Coronary artery (tissue), 2 donors: ENCODE measurements at places on chromosomes 13 and 19.

GRCh38 chr13:108350579-108350978, 81.1 kb downstream of the TNFSF13B start:
- DNase-seq: no peak

- no peak for DNase-seq
Measured at GRCh38 chr19:50328873-50329145, 368 bp downstream of the KCNC3 start.

DNA sequence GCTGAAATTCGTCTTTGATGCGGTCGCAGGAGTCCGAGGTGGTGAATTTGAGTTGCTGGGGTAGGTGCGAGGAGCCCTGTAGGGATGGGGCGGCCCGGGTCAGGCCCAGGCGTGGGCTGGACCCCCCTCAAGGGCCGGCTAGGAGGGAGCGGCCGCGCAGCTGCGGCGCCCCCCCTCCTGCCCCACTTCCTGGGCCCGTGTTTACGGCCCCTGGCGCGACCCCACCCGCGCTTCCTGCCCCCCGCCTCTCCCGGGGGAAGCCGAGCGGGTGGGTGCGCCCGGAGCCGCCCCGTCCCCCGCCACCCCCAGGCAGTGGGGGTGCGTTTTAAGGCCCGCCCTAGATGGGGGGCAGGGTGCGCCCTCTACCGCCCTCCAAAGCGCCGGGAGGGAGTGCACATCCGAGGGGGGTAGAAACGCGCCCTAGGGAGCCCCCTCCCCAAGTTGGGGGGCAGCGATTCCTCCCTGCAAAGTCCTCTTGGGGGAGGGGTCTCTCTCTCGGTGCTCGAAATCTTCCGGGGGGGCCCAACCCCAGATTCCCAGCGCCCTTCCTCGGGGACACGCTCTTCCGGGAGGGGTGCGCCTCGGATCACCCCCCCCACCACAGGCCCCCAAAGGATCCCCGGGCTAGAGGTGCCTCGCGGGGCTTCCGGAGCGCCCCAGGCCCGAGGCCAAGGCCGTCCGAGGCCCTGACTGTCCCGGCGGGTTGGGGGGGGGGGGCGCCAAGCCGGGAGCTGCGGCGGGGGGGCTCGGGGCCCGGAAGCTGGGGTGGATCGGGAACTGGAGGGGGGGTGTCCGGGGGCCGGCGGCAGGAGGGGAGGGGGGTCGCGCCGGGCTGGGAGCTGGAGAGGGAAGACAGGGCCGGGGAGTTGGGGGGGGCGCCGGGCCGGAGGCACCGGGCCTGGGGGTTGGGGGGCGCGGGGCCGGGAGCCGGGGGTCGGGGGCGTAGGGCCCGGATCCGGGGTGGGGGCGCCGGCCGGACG, 823 bp downstream of the TLE5 start:
- no peak for DNase-seq

GRCh38 chr13:91347996-91348905, 764 bp downstream of the MIR17HG start:
- DNase-seq: peak; percentile 73

GRCh38 chr13:110234532-110234931, 72.4 kb downstream of the COL4A1 start:
- DNase-seq: no peak

GRCh38 chr19:19514881-19515641, at the start of gene TSSK6:
TSS of gene TSSK6 (minus strand) at chr19:19515548. CDS start at chr19:19515427, 121 bp downstream.
- DNase-seq: no peak

- DNase-seq: no peak
Measured at GRCh38 chr13:19586904-19587634, 25.7 kb upstream of the TPTE2 start.

DNA sequence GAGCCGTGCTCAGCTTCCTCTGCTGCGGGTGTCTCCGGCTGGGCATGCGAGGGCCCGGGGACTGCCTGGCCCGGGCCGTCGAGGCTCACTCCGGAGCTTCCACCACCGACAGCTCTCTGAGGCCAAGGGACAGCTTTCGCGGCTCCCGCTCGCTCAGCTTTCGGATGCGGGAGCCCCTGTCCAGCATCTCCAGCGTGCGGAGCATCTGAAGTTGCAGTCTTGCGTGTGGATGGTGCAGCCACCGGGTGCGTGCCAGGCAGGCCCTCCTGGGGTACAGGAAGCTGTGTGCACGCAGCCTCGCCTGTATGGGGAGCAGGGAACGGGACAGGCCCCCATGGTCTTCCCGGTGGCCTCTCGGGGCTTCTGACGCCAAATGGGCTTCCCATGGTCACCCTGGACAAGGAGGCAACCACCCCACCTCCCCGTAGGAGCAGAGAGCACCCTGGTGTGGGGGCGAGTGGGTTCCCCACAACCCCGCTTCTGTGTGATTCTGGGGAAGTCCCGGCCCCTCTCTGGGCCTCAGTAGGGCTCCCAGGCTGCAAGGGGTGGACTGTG, 1.2 kb downstream of the S1PR4 start:
- DNase-seq: no peak

DNA sequence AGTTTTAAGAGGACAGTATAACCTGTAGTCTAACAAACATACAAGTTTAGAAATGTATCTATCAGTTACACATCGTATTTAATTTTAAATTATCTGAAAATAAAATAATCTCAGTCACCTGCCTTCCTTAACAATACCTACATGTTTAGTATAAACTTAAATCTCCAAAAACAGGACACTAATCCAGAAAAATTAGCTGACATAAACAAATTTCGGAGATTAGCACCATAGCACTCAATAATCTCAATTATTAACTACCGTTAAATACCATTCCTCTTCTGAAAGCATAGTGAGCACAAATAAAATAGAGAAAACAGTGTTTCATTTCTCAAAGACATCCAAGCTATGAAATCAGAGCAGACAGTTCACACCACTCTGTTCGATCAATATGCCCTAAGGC, 13.2 kb downstream of the MED4 start:
- DNase-seq: no peak

DNA sequence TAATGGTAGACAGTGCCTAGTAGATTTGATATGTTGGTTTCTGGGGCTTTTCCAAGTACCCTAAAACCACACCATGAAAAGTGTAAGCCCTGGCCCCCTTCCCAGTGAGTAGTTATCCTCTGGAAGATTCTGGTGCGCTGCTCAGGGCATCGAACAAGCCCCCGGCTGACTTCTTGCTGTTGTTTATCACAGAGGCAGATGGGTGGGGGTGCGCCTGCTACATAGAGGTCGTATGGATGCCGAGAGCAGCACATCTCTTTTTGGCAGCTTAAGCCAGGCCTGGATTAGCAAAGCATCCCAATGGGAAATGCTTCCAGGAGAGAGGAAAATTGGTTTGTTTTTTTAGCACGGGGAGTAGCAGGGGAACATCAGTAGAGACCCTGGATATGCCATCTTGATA, 26.3 kb upstream of the SPATA13 start:
- DNase-seq: no peak

- DNase-seq: no peak
Measured at GRCh38 chr19:32540621-32541020, 40.4 kb upstream of the PDCD5 start.

DNA sequence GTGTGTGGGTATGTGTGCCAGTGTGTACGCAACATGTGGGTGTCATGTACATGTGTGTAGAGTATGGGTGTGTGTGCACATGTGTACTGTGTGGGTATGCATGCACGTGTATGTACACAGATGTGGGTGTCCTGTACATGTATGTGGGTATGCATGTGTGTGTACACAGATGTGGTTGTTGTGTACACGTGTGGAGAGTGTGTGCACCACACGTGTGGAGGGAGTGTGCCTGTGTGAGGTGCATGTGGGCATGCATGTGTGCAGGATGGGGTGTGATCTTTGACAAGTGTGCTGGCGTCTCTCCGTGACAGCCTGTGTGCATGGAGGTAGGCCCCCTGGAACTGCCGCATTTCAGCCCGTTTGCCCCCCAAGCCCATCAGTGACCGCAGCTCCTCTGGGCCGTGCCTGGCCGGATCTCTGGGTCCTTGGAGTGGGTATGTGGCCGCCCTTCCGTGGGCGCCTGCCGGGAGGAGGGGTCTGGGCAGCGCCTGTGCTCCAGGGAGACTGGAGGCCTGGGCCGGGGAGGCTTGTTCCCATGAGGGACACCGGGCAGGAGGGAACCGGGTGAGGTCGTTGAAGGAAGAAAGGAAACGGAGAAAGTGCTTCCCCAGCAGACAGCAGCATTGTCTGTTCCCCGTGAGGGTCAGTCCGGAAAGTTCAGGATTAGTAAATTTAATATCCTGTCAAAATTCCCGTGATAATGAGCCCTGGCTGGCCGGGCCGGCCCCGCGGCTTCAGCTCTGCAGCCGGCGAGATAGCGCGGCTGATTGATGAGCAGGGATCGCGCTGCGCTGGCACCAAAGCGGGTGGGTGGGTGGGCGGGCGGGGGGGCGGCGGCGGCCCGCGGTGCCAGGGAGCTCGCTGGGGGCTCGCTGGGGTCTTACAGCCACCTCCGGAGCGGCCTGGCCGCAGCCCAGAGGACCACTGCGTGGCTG, 91.1 kb upstream of the SOX1 start:
- DNase-seq: no peak

GRCh38 chr13:85725433-85725832, 73.8 kb downstream of the SLITRK6 start:
- no peak for DNase-seq

GRCh38 chr19:50007947-50008346, 17.2 kb downstream of the VRK3 start:
- no peak for DNase-seq

- no peak for DNase-seq
Measured at GRCh38 chr19:33100894-33101644, 20.1 kb downstream of the GPATCH1 start.

DNA sequence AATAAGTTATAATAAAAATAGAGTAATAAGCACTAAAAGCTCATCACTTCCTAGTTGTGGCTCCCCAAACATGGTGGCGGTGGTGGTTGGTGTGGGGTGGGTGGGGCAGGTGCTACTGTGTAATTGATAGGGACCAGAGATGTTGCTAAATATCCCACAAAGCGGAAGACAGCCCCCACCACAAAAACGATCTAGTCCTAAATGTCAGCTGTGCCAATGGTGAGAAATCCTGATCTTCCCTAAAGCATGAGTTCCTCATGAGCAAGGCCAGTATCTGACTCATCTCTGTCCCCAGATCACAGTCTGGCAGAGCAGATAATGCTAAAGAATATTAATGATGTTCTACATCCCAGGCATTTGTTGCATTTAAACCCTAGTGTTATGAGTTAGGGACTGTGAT, 1.9 kb upstream of the EDDM13 start:
- no peak for DNase-seq

- DNase-seq: no peak
Measured at GRCh38 chr19:34231439-34231838, 22.9 kb upstream of the GARRE1 start.

DNA sequence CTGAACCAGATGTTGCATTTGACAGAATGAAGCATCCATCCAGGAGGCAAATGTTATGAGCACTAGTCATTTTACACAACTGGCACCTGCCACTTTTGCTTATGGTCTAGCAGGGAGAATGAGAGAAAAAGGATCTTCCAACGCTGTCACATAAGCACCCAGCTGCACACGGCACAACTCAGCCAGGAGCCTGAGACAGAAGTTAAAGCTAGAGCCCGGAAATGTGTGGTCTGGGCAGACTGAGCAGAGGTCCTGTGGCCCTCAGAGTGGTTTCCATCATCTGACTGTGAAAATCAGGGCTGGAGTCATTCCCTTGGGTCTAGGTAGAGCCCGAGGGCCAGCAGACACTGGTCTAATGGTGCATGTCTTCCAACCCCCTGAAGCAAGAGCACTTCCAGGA, 78.4 kb upstream of the XPO4 start:
- no peak for DNase-seq

DNA sequence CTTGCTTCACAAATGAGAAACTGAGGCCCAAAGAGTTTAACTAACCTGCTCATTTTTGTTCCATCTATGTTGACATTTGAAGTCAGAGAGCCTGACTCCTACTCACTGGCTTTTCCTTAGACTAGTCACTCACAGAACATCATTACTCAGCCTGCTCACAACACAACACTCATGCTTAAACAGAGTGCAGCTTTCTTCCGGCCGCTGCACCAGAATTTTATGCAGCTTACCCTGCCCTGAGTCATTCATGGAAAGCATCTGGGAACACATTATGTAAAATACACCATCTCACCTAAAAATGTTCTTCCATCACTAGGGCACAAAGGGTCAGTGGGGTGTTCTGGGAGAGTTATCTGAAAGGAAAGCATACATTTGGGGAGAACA, 303.4 kb downstream of the SPRY2 start:
- no peak for DNase-seq
